Omental fat pad (tissue), 4 donors: ENCODE measurements at places on chromosomes 2 and 18. TPM values are rescaled to one million over a fixed set of nuclear protein-coding genes. Genes with fewer than 3 reads are reported as not detected.

Gene FN1
- 167 TPM for total RNA-seq

GRCh38 chr2:142222715-142223114, 91.9 kb upstream of the LRP1B start:
- DNase-seq = no peak

GRCh38 chr18:13221869-13222855, 3.6 kb downstream of the LDLRAD4 start:
- no peak for DNase-seq

DNA sequence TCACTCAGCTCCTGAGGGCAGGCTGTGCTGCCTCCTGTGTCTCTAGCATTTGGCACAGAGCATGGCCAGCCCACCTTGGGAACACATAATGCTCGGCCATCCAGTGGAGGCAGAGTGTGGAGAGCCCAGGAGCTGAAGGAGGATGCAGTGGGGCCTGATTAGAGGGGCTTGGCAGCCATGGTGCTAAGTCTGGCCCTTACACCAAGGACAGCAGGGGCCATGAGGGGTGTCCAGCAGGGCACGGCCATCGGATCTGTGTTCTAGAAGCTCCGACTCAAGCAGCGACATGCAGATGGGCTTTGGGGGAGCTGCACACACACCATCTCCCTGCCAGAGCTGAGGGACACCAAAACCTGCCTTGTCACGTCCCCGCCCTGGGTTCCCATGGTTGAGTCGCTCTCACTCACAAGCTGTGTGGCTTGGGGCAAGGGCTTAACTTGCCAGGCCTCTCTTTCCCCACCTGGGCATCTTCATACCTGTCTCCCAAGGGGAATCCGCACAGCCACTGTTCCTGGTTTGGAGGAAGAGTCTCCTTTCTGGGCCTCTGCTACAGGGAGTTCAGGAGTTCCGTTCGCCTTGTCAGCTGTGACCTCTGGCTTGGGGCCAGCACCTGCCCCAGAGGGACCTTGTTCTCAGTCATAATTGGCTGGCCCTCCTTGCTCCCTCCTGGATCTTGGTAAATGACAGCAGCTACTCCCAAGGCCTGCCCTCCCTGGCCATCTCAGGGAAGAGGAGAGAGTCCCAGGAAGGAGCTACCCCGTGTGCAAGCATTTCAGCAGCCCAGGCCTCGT, 1.3 kb upstream of the TOGARAM2 start:
- no peak for DNase-seq

- DNase-seq = no peak
Observed at GRCh38 chr2:72745679-72746368, 80.0 kb downstream of the EXOC6B start.

Gene INPP5D
- 24.6 TPM for total RNA-seq

GRCh38 chr2:118148133-118148532, 59.9 kb downstream of the INSIG2 start:
- no peak for DNase-seq

Gene LBH
- 19.0 TPM for total RNA-seq

GRCh38 chr2:24915796-24916195, 4.2 kb downstream of the ADCY3 start:
- no peak for DNase-seq

Gene SCYGR4
- total RNA-seq = not detected

DNA sequence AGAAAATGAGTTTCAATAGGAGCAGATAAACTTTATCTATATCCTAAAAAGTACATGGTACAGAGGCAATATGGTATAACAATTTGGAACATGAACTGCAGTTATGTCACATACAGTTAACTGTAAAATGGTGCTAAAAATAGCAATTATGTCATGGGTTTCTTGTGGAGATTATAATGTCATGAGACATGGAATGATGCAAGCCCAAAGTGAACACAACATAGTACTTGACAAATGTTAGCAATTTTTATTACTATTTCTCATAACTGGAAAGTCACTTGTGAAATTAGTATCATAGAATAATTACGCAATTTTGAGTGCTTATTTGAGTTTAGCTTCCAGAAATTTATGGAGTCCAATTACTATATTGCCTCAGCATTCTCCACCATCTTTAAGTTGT, 1263.4 kb downstream of the DSC3 start:
- no peak for DNase-seq

GRCh38 chr18:74316257-74317170, 875 bp downstream of the C18orf63 start:
- DNase-seq = no peak

DNA sequence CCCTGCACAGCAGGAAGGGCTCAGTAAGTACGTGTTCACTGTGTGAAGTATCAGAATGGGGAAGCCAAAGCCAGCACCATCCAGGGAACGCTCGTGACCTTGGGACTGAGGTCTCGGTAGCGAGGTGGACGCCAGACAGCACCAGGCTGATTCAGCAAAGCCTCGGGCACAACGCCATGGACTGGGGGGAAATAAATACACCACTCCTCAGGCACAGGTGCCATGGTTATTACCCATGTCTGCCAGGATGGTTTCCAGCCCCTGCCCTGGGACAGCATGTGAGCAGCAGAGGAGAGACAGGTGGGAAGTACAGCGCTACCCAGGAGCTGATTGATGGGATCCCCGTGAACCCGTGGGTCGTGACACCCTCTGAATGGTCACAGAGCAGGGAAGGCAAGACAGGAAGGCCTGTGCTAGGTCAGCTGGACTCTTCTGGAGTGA, 53.0 kb downstream of the REEP1 start:
- DNase-seq = no peak

GRCh38 chr2:37287966-37288365, 36.7 kb downstream of the PRKD3 start:
- DNase-seq = no peak
